NCI-H524 treated with DMSO at 0.1 percent for 48 hours (cell line): ENCODE measurements at places on chromosomes 6 and 20.

DNA sequence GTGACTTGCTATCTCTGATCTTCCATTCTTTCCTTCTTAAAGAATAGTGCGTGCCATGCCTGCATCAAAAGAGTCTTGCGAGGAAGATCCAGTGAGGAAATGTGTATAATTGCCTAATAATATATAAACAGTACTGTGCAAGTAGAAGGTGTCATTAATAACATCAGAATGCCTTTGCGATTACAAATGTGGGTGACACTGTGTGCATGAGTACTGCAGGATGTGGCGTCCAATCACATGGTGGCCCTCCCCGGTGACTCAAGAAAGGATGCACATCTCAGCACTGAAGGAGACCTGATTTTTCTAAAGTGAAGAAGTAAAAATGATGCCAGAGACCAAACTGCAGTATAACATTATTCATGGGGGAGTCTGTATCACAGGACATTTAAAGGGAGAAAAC is 107.5 kb upstream of the EDN1 start:
- no peak for DNase-seq

DNA sequence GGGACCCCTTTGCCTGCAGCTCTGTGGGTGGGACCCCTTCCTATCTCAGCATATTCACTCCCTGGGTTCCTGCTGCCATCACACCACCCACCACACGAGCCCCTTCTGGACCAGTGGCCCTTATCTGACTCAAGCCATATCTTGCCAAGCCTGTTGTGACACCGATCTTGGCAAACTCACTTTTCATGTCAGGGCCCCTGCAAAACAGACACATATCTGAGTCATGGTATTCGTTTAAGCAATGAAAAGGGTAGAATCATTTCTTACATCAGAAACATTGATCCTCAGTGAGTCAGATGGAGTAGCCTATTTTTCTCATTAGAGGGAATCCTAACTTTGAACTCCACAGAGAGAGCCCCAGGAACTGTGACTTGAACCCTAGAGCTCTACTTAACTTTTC is 10.6 kb downstream of the RAET1E start:
- DNase-seq = no peak

DNA sequence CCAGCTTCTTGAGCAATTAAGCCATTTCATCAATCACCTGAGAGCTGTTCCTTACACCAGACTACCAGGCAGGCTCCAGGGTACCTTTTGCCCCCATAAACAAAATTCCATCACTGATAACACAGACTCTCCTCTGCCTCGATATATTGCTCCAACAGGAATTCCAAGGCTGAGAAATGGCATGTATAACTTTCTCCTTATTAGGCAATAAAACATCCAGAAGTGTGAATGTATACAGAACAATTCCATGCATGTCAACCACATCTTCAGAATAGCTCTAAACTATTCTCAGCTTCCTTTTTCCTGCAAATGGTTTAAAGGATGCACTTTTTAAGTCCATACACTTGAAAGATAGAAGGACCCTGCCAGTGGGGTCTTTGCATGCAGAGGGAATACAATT is 73.8 kb downstream of the EDN3 start:
- no peak for DNase-seq

DNA sequence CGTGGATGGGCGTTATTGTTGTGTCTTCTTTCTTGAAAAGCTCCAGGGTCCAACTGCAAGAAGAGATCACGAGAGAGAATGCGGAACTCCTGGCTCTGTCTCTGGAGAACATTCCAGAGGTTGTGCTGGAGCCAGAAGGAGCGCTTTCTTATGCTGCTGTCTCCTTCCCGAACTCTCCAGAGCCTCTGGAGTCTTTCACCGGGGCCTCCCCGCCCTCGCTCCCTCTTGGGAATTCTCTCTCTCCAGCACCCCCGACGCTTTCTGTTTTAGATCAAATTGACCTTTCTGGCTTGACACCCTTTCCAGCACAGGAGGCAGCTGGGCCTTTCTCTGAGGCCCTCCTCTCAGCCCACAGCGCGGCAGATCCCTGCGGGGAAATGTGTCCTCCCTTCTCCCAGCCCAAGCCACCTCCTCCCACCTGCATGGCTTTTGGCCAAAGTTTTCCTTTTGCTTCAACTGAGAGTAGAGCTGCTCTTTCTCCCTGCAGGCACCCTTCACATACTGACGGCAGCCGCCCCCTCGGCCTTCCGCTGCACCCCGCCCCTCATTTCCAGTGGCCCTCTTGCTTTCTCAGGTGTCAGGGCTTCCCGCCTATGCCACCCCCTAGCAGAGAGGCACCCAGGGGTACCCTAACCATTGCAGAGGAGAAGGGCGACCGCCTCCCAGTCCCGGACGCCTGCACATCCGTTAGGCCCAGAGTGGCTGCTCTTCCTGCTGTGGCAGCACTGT is 6.6 kb upstream of the CCR6 start:
- DNase-seq = no peak

GRCh38 chr6:106574741-106575458 is 54.4 kb downstream of the RTN4IP1 start:
- no peak for DNase-seq

DNA sequence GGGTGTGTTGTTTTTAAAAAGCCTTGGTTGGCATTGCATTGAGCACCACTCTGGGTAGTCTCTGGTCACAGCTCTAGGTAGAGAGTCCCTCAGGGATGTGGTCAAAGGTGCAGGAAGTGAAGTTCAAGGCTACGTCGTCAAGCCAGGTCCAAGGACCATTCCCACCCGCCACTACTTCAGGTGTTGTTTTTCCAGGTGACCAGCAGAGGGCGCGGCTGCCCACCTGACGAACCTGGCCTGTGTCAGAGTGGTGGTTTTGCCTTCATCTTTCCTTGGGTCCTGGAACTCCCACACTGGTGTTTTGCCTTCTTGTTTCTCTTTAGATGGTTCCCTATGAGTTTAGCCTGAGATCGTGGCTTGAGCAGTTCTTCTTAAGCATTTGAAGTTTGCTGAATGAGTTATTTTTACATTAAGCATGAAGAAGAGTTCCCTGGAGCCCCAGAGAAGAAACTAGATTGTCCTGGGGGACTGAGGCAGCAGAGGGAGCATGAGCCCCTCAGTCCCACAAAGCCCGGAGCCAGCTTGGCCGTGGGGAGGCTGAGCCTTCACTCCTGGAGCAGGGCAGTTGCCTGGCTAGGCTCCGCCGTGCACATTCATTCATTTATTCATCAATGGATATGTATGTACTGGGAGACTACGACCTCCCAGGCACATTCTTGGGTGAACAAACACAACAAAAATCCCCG is 5.6 kb upstream of the PHACTR3 start:
- DNase-seq = no peak

- DNase-seq = no peak
These were observed 6.9 kb downstream of the SGK2 start for GRCh38 chr20:43565758-43566104.

DNA sequence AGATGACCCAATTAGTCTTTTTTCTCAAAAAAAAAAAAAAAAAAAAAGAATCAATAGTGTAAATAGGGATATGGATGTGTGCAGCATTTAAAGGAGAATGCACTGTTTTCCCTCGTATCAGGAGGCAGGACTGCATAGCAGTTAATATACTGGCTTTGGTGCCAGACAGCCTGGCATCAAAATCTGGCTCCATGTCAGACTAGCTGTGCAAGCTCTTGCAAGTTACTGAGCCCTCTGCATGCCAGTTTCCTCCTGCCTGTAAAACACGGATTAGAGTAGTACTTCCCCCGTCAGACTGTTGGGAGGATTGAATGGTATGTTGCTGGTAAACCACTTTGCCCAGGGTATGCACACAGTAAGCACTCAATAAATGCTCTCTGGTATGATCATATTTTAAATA is 594.2 kb upstream of the CHD6 start:
- no peak for DNase-seq

DNA sequence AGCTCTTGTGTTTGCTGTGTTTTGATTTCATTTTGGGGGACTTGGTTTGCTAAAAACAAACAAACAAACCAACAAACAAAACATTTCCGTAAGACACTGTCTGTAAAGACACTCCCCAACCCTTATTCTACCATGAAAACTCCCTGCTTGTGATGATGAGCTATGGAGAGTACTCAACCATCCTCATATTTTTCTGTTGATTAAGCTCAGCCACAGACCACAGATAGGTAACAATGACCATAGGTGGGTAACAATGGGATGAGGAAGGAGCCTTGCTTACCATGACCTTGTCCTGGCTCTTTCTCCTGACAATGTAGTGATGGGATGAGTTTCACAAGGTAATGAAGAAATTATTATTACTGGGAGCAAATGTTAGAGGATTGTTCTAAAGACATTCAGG is 11.4 kb upstream of the FAM83B start:
- DNase-seq = no peak

DNA sequence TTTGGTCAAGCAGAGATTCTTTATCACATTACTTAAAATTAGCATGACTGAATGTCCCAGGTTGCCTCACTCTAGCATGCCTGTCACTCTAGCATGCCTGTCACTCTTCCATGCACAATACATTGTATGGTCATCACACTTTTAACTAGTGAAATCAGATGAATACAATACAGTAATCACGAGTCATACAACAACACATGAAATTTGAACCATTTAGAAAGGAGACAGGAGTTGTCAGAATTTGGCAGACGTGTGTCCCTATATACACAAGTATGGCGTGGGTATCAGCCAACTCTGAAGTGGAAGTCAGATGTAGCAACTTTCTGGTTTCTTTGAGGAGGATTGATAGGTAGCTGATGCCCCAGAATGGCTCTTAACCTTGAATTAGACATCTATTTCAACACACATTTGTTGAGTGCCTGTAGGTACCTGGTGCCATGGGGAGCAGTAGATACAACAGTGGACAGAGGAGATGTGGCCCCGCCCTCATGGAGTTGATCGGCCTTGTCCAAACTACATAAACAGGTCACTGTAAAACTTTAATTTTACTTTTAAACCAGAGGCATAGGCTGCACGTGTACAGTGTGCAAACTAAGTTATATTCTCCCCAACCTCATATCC is 116.1 kb upstream of the TIAM2 start:
- DNase-seq = no peak

GRCh38 chr20:6006603-6006949 is 47.3 kb downstream of the LRRN4 start:
- DNase-seq = no peak

GRCh38 chr6:36312854-36313648 is 23.6 kb downstream of the BNIP5 start:
- DNase-seq = no peak

- DNase-seq = no peak
These were observed 52.7 kb downstream of the CDH4 start for GRCh38 chr20:61304750-61305149.

- DNase-seq = no peak
These were observed 1.1 kb upstream of the TMEM74B start for GRCh38 chr20:1185790-1186334.

- DNase-seq = no peak
These were observed 176.7 kb upstream of the BTBD3 start for GRCh38 chr20:11740975-11741374.

DNA sequence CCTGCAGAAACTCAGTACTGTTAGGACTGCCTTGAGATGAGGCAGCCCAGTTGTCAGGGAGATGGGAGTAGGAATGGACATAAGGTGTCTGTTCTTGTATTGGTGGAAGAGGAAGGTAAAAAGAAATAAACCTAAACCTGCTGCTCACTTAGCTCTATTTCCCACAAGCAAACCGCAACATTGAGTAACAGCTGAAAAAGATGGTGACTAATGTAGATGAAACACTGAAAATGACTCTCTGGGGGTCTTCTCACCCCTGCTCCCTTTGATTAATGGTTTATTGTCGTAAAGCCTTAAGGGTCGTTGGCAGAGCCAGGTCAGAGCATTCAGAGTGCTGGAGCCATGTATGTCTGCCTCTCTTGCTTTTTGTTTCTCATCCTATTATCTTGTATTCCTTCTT is 87.5 kb downstream of the FOXO3 start:
- no peak for DNase-seq

DNA sequence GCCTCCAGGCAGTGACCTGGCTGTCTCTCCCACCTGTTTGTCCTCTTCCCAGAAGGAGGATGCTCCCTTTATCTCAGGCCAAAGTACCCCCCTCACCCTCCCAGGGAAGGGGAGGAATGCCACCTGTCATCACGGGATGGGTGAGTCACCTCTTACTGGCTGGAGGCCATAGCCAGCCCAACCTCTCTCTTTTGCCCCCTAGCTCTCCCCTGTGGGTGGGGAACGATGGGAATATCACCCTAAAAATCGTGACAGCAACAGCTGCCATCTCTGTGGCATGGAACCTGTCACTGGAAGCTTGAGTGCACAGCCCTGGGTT is 137.5 kb upstream of the PTPN1 start:
- DNase-seq = no peak

DNA sequence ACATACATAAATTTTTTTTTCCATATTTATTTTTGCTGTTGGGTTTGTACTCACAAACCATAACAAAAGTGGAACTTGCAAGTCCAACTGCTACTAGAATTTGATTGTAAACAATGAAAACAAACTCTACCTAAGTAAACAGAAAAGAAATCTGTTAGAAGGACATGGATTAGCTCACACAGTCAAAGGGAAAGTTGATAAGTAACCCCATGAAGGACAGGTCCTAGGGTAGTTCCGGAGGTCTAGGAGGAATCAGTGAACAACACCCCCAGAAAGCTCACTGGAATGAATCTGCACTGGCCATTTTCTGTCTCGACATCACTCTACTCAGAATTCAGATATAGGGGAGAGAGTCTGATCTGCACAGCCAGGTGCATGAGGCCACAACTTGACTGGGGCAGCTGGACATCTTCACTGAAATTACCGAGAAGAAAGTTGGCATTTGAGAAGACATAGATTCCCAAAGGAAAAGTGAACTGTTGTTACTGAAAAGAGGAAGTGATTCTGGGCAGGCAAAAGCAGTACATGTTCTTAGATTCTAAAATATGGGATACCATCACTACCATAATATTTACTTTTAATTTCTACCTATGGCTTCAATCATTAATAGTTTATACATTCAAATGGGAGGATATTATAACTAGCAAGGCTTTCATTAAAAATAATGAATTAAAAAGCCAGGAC is 76.4 kb downstream of the HMGN3 start:
- DNase-seq = no peak

GRCh38 chr6:54690596-54690995 is 156.0 kb upstream of the FAM83B start:
- no peak for DNase-seq

- DNase-seq = no peak
These were observed 491.0 kb downstream of the NKAIN2 start for GRCh38 chr6:124294574-124295200.
